Glutamatergic neuron (in vitro differentiated cells): ENCODE measurements at places on chromosomes 16 and 17. TPM values are rescaled to one million over a fixed set of nuclear protein-coding genes. Genes with fewer than 3 reads are reported as not detected.

The HOXB6 gene
- total RNA-seq, result not detected

The KRT25 gene
- total RNA-seq, result not detected

The UNC13D gene
- total RNA-seq, result 2.4 TPM

The SLC5A10 gene
- not detected for total RNA-seq

The SNX20 gene
- total RNA-seq, result not detected

DNA sequence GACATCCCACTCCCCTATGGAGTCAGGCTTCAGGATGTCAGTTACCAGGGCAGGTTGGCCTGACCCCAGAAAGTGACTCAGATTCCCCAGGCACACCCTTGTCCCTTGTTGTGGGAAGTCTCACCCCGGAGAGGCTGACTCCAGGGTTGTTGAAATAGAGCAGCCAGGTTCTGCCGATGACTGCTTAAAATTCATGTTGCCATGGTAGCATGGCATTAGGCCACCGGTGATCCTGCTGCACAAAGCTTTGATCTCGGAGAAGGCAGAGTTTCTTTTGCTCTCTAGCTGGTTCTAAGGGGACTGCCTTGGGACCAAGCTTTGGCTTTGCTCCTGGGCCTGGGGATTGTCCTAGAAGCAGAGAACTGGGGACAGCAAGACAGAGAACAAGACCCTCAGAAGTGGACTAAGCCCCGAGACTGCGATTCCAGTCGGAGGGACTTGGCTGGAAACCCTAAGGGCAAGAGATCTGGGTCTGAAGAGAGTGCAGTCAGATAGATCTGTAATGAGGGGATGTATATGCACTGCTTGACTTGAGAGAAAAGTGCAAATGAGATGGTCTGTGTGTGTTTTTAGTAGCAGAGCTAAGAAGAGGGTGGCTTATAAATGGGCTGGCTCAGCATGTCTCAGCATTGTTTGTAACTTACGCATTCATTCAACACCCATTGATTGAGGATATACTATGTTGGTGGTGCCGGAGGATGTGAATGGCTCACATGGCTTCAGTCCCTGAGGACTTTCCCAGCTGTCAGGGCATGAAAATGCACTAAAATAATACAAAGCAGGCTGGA is 106.9 kb downstream of the RGS9 start:
- no peak for DNase-seq

GRCh38 chr17:50779747-50780353 is 12.5 kb upstream of the ANKRD40CL start:
- DNase-seq, result no peak

GRCh38 chr17:2450016-2450650 is 49.3 kb upstream of the MNT start:
- no peak for DNase-seq

DNA sequence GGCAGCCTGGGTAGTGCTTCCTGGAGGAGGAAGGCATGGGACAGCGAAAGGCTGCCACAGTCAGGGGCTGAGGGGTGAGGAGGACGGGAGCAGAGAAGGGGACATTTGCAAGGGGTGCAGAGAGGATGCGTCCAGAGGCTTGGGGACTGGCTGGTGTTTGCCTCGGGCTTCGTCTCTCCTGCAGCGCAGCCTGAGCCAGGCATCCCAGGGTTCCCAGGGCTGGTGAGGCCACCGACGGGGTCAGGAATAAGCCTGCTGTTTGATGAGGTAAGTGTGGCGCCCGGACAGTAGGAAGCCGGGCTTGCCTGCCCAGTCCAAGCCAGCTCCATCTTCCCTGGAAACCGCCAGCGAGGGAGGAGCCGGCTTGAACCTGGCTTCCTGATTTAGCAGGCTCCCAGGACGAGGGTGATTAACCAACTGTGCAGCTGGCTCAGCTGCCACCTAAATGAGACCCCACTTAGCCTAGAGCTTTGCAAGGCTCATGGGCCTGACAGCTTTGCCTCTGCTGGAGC is 47.8 kb downstream of the PITPNM3 start:
- DNase-seq, result peak; percentile 35

DNA sequence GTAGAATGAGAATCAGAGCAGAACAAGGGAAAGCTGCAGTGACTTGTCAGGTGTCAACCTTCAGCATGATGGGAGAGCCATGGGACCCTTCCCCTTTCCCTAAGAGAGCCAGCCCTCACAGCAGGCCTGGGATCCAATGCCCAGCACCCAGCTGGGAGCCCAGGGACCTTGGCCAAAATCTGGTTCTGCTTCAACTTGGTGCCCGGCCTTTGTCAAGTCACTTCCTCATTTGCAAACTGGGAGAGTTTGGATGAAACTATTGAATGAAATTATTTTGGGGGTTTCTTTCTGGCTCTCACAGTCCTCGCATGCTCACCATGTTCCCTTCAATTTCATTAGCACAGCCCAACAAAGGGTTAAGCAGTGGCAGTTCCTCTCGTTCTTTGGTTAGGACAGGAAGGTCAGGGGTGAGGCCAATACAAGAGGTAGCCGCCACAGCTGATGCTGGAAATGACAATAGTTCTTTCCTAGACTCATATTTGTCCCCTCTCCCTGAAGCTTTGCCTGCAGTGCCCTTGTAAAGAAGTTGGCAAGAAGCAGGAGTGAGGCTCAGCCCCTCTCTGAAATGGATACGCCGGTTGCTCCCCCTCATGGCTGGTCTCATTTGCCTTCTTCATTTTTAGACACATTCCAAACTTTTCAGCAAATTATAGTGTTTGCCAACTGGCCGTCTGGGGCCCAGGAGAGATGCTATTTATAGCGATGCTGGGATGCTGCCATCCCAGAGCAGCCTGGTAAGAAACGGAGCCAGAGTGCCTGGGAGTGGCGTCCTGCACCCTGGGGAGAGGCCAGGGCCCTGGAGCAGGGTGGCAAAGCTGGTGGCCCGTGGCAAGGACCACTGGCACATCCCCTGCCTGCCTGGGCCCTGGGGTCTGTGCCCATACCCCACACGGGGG is 34.5 kb upstream of the MEOX1 start:
- no peak for DNase-seq

DNA sequence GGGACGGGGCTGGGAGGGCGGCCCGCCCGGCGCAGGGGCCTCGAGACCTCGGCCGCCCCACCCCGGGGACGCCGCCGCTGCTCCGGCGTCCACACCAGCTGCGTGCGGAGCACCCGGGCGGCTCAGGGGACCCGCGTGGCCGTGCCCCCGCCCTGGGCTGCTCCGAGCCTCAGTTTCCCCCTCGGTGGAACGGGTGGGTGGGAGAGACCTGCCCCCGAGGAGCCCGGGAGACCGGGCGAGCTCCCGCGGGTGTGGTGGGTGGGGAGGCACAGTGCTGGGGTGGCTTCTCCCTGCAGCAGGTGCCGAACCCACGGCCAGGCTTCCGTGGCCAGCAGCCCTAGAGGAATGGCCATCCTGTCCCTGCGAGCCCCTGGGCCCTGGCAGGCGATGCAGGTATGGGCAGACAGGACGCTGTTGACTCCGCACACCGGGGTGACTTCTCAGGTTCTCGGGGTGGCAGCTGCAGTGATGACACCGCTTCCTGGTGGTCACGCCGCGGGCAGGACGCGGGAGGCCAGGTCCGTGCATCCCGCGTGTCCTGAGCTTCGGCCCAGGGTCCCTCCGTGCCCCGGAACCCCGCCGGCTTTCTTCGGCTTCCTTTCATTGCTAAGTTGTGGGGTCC is 677 bp downstream of the DEF8 start:
- no peak for DNase-seq

- DNase-seq, result no peak
Observed at GRCh38 chr17:72967977-72968585, 124.4 kb downstream of the SLC39A11 start.

DNA sequence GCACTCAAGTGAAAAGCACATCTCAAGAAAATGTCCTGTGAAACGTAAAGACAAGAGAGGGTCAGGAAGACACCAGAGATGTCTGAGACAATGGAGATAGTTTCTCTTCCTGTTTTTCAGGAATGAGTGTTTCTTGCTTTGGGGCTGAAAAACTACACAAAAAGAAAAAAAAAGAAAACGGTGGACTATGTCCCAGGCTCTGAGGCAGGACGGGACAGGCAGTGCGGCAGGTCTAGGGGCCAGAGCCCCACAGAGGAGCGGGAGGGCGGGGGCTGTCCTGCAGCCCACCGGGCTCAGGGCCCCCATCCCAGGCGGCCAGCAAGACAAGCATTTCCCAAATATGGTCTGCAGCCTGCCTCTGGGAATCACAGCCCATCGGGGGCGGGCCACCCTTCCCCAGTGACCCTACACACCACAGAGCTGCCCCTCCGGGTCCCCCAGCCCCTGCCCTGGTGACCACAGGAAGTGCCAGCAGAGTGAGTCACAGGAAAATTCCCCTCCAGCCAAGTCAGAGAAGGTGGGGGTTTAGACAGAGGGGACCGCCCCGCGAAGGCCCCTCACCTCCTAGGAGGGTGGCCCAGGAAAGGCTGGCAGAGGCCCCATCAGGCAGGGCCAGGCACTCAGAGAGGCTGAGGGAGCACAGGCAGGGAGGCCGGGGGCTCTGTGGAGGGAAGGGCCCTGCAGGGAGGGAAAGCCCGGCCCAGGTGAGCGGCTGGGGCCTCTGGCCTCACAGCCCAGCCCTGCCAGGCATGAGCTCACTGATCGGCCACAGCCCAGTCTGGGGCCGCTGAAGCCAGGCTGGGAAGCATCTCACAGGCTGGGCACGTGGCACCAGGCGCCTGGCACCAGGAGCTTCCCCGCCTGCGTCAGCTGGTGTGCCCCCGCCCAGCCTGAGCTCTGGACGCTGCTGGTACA is 6.3 kb downstream of the BCAR1 start:
- no peak for DNase-seq

DNA sequence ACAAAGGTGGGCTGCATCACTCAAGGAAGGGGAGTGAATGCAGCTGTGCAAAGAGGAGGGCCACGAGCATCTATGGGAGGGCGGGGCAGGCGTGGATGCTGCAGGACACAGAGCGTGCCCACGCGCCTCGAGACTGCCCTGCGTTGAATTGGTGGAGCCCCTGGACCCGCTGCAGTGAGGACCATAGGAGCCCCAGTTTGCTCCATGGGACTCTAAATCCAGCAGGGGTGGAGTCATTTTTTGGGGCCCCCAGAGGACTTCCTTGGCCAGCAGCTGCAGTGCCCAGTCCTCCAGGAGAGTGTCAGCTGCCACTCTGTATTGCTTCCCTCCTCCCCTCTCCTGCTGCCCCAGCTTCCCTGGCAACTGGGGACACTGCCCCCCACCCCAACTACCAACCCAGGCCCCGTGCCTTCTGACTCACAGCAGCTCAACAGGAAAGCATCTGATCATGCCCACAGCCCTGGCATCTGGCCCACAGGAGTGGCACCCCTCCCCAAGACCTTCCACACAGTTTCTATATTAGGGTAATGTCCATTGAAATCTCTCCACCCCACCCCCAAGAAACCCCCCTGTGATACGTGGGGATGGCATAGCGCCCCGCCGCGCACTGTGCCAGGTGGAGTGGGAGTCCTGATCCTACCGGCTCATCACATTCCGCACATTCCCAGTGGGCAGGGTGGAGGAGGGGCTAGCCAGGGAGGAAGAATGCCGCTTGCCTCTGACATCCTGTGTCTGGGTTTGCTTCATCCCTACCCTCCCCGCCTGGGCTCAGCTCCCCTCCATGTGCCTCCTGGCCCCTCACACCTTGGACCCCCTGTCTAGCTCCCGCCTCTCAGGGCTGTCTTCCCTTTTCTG is 27.8 kb upstream of the ITGA3 start:
- no peak for DNase-seq

GRCh38 chr17:19570544-19571062 is 36.9 kb downstream of the SLC47A1 start:
- DNase-seq, result no peak

DNA sequence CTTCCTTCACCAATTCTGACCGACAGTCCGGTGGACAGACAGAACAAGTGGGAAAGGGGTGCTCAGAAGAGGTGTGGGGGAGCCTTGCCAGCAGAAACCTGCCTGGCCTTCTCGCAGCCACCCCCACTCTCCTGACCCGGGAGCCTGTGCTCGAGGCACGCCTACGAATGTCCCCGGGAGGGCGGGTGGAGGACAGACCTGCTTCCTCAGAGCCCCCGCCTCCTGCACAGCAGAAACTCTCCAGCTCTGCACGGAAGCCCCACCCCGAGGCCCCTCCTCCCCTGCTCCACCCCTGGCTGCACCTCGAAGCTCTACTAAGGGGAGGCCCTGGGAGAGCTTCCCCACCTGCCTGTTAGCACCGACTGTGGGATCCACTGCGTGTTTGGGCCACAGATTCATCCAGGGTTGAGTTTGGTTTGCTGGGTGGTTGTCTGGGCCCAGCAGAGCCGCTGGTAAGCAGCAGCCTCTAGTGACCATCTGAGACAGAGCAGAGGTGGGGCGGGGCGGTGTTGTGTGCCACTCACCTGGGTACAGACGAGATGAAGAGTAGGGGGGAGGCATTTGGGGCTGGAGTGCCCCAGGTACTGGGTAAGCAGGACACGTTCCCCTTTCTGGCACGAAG is 6.2 kb downstream of the TAF1C start:
- DNase-seq, result no peak

GRCh38 chr17:68013385-68013784 is 17.1 kb upstream of the C17orf58 start:
- no peak for DNase-seq

DNA sequence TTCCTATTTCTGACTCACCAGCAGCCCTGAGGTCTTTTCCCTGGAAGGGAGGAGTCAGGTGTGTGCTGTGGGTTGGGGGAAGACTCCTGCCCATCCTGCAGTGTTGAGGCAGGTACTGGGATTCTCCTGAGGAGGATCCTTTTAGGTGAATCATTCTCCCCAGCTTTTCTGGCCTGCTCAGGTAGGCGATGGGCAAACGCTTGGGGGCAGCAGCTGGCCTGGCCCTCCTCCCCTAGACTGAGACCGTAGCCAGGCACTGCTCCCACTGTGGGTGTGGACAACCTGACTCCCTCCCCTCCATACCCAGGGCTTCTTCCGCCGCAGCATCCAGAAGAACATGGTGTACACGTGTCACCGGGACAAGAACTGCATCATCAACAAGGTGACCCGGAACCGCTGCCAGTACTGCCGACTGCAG is 15.1 kb downstream of the GJD3 start:
- DNase-seq, result no peak
